ENCODE measurements at places on chromosomes 5 and 9.

DNA sequence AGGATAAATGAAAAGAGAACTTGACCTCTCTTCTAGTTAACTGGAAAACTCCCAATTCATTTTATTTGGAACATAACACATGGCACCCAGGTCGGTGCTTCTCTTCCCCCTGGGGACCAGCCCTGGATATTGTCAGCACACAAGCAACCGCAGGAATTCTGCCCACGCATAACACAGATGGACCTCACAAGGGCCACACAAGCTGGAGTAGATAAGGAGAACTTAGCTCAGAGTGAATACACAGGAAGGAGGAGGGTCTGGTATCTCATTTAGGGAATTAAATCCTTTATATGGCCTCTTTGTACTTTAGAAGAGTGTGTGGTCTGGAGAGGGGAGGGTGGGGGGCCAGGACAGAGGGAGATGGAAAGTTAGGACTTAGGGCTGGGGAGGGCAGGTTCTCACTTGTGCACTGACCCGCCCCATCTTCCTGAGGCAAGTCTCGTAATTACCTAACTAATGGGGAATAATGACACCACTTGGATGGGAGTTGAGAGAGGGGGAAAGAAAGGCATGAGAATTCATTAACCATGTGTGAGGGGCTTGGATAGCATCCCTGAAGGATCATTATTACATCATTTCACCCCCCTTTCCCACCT, 341.2 kb upstream of the WWC1 start:
- peak; percentile 37 for DNase-seq

GRCh38 chr5:27592231-27592630, 553.8 kb upstream of the CDH9 start:
- no peak for DNase-seq

DNA sequence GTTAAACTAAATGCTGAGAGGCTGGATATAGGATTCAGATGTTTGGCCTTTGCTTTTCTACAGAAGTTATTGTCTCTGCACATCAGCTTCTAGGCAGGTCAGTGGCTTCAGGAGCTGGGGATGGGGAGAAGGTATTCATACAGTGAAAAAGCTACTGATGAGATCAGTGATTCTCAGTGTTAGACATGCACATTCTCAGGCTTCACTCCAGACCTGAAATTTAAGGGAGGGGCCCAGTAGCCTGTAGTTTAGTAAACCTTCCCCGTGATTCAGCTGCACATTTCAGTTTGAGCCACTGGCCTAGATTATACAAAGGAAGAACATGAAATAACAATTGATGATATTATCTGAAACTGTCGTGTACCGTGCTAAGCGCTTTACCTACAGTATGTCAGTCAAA, 127.2 kb downstream of the ARHGAP26 start:
- no peak for DNase-seq

DNA sequence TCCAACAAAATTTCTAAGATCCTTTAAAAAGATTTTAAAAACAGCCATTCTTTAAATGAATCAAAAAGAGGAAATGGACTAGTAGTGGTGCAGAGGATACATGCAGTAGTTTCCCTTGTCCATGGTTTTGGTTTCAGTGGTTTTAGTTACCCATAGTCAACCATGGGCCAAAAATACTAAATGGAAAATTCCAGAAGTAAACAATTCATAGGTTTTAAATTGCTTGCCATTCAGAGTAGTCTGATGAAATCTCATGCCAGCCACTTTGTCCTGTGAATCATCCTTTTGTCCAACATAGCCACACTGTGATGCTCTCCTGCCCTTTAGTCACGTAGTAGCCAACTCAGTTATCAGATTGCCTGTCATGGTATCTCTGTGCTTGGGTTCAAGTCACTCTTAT, 286.1 kb downstream of the ANXA1 start:
- no peak for DNase-seq

Data from MCF 10A (cell line).